ENCODE measurements at places on chromosomes 12 and 14. TPM values are rescaled to one million over a fixed set of nuclear protein-coding genes. Genes with fewer than 3 reads are reported as not detected.
A peak's percentile ranks its signal among the peaks of the same experiment; 100 is the strongest.

DNA sequence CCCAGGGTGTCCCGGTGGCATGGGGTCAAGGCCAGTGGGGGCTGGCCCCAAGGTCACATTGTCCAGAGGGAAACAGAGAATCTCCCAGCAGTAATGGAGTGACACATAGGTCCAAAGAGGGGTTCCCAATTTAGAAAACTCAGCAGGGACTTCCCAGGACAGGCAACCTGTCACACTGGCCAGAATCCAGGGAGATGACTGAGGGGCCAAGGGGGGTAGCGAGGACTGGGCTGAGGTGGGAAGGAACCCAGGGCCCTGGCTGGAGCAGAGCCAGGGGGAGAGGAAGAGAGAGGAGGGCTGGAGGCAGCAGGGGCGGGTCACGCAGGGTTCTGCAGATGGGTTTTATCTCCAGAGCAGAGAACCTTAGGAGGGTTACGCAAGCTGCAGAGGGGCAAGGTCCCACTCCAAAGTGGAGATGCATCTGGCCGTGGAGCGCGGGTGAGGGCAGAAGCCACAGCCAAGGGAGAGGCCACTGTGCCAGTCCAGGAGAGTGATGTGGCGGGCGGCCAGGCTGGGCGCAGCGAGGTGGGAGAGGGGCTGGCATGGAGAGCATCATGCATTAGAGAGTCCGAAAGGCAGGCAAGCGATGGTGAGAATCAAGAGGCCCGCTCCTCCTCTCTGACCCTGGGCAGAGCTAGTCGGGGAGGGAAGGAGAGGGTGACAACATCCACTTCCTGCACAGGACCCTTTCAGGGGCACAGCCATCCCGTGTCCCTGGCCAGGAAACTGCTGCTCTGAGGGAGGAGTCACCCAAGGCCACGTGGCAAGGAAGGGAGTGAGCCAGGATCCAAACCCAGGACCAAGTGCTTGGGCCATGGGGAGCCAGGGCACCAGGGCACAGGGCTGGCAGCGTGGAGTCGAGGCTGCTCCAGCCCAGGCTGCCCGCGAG lies 29.0 kb downstream of the NCOR2 start:
- DNase-seq: no peak
- H3K27ac ChIP-seq: peak overlapping the region; percentile 68
- H3K27me3 ChIP-seq: no peaks in the 10 kb centered on the region

GRCh38 chr14:25788252-25788651 lies 738.3 kb upstream of the STXBP6 start:
- H3K4me3 ChIP-seq: no peak overlapping the region
- no peaks in the 10 kb centered on the region for H3K4me1 ChIP-seq
- no peaks in the 10 kb centered on the region for H3K36me3 ChIP-seq
- DNase-seq: no peak
- no peak overlapping the region for H3K27ac ChIP-seq

GRCh38 chr12:27810756-27811155 lies 30.7 kb upstream of the MANSC4 start:
- H3K27ac ChIP-seq: no peak overlapping the region
- no peaks in the 10 kb centered on the region for H3K4me1 ChIP-seq
- no peak for DNase-seq

Gene MDP1
- total RNA-seq: 32.7 TPM

Gene AGAP2
- total RNA-seq: 1.5 TPM

DNA sequence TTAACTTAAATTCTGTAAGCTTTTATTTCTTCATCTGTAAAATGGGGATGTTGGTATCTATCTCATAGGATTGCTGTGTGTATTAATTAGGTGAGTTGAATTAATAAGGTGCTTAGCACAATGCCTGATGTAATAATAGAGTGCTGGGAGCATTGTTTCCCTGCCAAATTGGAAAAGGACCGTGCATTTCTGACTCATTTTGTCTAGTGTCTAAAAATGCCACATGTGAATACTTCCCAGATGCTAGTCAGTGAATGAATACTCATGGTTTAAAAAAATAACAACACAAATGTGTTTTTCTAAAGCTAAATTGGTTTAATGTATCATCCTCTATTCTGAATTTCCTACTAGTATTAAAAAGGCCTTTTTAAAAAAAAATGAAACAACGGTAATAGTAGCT lies 45.4 kb upstream of the NEDD1 start:
- no peaks in the 10 kb centered on the region for H3K36me3 ChIP-seq
- H3K4me1 ChIP-seq: no peaks in the 10 kb centered on the region

DNA sequence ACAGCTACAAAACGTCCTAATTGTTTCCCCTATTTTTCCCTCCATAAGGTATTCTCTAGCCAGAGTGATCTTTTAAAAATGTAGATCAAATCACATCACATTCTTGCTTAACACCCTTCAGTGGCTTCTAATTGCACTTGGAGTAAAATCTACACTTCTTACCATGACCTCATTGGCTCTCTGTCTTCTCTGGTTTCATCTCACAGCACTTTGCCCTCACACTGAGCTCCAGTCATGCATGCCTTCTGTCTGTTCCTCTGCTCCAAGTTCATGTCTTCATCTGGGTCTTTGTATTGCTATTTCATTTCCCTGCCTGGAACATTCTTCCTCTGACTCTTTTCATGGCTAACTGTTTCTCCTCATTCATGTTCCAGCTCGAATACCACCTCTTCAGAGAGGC lies 220.4 kb upstream of the GARIN6 start:
- no peaks in the 10 kb centered on the region for H3K4me1 ChIP-seq
- no peaks in the 10 kb centered on the region for H3K36me3 ChIP-seq
- DNase-seq: no peak
- H3K4me3 ChIP-seq: no peak overlapping the region

DNA sequence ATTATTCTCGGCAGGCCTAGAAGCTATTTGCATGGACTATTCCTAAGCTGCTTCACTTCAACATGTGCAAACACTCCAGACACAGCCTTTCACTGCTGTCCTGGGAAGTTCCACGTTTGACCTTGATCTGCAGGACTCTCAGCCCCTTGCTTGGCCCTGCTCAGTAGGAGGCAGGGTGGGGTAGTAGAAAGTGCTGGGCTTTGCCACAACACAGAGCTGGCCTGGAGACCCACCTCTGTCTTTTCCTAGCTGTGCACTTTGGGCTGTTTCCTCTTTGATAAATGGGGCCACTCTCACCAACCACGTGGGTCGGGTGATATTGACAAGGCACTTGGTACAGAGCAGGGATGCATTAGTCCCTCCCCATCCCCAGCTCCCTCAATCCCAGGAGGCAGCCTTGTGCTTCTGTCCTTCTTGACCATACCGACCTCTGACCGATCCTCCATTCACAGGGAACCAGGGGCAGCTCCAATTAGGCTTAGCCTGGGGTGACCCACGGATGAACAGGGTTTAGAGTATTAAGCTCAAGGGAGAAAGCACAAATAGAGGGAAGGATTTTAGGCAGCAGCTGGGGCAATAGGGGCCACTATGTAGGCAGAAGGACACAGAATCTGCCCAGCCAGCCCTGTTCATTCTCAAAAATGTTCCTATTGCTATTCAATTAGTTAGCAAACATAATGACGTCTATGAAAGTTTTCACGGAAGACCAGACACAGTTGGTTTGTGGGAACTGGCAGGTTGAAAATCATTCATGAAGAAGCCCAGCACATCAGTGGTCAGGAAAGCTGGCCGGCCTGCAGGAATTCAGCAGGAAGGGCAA lies 63.3 kb downstream of the SYNE3 start:
- H3K36me3 ChIP-seq: no peaks in the 10 kb centered on the region
- no peak for DNase-seq
- H3K27ac ChIP-seq: no peak overlapping the region
- no peaks in the 10 kb centered on the region for H3K27me3 ChIP-seq
- H3K4me3 ChIP-seq: no peak overlapping the region

Gene ADAMTS20
- not detected for total RNA-seq

- no peaks in the 10 kb centered on the region for H3K4me1 ChIP-seq
- no peak overlapping the region for H3K27ac ChIP-seq
- H3K4me3 ChIP-seq: no peak overlapping the region
- no peak for DNase-seq
- H3K36me3 ChIP-seq: no peaks in the 10 kb centered on the region
Observed at GRCh38 chr14:63565448-63565847, 22.3 kb upstream of the PPP2R5E start.

GRCh38 chr12:131929581-131930456 lies 743 bp downstream of the PUS1 start:
- H3K4me1 ChIP-seq: peaks cover 24% of the 10 kb centered on the region
- peak overlapping the region; percentile 89 for H3K27ac ChIP-seq
- no peak for DNase-seq
- H3K4me3 ChIP-seq: peak overlapping the region; percentile 86
- H3K27me3 ChIP-seq: no peaks in the 10 kb centered on the region

- no peak overlapping the region for H3K4me3 ChIP-seq
- no peak for DNase-seq
- no peaks in the 10 kb centered on the region for H3K27me3 ChIP-seq
- no peaks in the 10 kb centered on the region for H3K4me1 ChIP-seq
- no peaks in the 10 kb centered on the region for H3K36me3 ChIP-seq
- no peak overlapping the region for H3K27ac ChIP-seq
Observed at GRCh38 chr14:43041976-43042375, 1435.3 kb downstream of the LRFN5 start.

Gene BIN2
- 6.4 TPM for total RNA-seq

DNA sequence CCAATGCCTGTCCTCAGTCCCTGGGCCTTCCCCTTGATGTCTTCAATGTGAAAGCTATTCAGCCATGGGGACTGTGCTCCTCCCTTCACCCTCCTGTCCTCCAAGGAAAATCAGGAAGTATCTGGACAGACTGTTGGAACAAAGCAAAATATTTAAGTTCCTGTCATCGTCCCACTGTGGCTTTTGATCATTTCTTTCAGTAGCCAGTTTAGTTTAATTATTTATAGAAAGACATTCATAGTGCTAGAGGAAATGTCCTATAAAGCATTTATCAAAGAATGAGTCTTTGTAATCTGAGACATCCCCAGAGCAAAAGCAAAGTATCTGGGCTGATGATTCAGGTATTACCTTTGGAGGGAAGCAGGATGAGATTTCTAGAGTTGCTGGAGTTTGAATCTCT lies 254.1 kb downstream of the NRXN3 start:
- no peak for DNase-seq
- no peaks in the 10 kb centered on the region for H3K36me3 ChIP-seq
- no peaks in the 10 kb centered on the region for H3K27me3 ChIP-seq
- H3K27ac ChIP-seq: no peak overlapping the region

Gene PLCZ1
- not detected for total RNA-seq

DNA sequence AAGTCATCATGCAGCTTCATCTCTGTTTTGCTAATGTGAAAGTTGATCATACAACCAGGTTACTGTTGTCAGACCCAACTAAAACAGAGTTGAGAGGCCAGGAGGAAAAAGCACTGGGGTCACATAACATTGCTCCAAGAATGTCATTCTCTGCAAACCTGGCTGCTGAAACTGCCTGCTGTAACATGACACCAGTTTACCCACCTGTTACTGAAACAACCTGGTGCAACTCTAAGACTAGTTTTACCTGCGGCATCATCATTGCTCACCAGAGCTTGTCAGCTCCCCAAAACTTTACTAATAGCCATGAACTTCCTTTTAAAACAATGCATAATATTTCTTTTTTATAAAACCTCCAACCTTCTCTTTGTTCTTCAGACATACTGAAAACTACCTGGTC lies 30.7 kb upstream of the DEGS2 start:
- H3K27me3 ChIP-seq: no peaks in the 10 kb centered on the region
- no peaks in the 10 kb centered on the region for H3K36me3 ChIP-seq
- H3K27ac ChIP-seq: no peak overlapping the region
- H3K4me3 ChIP-seq: no peak overlapping the region
- peaks cover 12% of the 10 kb centered on the region for H3K4me1 ChIP-seq

DNA sequence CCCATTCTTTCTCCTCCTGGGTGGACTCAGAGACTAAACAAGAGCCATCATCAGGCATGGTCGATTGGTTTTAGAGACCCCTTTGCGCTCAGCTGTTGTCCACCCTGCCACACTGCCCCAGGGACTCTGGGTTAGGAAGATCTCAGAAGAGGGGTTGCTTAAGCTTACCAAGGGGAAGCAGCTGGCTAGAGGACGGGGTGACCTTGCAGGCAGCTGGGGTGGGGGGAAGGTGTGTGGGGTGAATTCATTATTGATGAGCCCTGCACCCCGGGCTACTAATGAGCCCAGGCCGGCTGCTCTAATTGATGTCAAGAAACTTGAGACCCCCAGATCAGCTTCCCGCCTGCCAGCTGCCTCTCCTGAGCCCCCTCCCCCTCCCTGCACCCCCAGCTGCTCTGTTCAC lies 8.7 kb upstream of the ZNF385A start:
- no peak overlapping the region for H3K4me3 ChIP-seq
- H3K27ac ChIP-seq: peak overlapping the region; percentile 7
- peaks cover 48% of the 10 kb centered on the region for H3K4me1 ChIP-seq

DNA sequence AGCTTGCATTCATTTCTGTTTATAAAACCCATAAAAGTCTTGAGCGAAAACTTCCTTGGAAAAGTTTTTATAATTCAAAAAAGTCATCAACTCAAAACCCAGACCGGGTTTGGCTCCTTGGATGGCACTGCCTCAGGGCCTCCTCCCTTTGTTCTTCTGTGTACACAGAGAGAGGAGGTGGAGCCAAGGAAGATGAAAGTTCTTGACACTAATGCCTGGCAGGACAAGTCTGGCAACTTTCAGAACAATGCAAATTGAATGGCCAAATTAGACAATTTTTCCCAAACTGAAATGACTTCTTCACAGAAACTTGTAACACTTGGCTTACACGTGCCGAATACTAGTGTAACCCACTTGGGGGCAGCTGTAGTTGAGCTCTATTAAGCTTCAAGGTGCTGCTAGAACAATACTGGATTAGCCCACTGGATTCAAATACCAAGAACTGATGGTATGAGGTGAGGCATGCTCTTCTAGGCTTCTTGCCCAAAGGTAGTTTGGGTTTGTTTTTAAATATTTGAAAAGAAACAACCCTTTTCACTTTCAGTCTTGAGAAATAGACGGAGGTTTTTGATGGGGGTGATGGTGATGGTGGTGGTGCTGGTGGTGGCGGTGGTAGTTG lies 86.6 kb upstream of the FRMD6 start:
- H3K27me3 ChIP-seq: no peaks in the 10 kb centered on the region
- H3K4me1 ChIP-seq: peaks cover 21% of the 10 kb centered on the region
- H3K36me3 ChIP-seq: no peaks in the 10 kb centered on the region
- H3K4me3 ChIP-seq: no peak overlapping the region
- DNase-seq: no peak
- peak overlapping the region; percentile 24 for H3K27ac ChIP-seq

DNA sequence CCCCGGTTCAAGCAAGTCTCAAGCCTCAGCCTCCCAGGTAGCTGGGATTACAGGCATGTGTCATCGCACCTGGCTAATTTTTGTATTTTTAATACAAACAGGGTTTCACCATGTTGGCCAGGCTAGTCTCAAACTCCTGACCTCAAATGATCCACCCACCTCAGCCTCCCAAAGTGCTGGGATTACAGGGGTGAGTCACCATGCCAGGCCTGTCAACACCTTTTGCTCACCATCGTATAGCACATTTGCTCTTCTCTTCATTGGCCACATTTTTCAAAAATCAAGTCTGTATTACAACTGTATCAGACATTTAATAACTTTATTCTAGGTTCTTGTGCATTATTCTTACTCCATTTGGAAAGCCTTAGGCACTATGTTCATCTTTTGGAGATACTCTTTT lies 50.3 kb downstream of the BCAT1 start:
- H3K4me3 ChIP-seq: no peak overlapping the region
- H3K36me3 ChIP-seq: no peaks in the 10 kb centered on the region
- no peak overlapping the region for H3K27ac ChIP-seq
- no peaks in the 10 kb centered on the region for H3K27me3 ChIP-seq
